Right ventricle myocardium inferior (tissue), 1 donor: ENCODE measurements at places on chromosomes 7 and 10.

DNA sequence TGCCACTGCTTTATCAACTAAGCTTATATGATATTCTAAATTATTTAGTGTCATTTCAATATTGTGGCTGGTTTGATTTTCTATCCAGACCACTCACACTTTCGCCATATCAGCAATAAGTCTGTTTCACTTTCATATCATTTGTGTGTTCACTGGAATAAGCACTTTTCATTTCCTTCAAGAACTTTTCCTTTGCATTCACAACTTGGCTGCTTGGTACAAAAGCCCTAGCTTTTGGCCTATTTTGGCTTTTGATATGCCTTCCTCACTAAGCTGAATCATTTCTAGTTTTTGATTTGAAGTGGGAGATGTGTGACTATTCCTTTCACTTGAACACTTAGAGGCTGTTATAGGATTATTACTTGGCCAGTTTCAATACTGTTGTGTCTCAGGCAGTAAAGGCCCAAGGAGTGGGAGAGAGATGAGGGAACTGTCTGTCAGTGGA is 120.9 kb upstream of the NAMPT start:
- no peak for DNase-seq

DNA sequence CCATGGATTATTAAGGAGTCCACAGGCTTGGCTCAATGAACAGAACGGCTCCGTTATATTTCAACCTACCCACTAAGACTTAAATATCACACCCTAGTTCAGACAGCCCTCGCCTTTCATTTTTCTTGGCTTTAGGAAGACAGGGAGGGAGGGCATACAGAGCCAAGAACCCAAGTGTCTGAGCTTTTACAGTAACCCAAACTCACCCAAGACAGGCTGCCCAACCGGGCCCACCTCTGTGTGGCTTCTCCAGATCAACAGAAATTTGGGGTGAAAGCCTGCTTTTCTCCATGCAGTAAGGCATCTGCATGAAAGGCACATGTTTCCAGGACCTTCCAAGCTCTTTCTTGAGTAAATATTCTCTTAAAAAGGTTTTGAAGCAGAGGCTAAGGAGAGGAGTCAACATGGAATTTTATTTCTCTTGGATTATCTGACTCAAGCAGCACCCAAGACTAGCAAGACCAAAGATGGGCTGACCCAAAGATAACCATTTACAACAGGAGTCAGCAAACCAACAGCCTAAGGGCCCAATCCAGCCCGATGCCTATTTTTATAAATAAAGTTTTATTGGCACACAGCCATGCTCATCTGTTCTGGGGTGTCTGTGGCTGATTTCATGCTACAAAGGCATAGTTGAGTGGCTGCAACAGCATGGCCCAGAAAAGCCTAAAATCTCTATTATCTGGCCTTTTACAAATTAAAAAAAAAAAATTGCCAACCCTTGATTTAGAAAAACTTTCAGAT is 90.1 kb downstream of the KCNMA1 start:
- DNase-seq, result no peak

GRCh38 chr7:124059375-124059774 is 26.5 kb upstream of the TMEM229A start:
- DNase-seq, result no peak

GRCh38 chr7:106448346-106448991 is 163.7 kb upstream of the NAMPT start:
- DNase-seq, result no peak

GRCh38 chr7:81684514-81685269 is 85.2 kb downstream of the HGF start:
- peak; percentile 90 for DNase-seq

- no peak for DNase-seq
Measured at GRCh38 chr10:52215745-52216361, 98.2 kb upstream of the DKK1 start.

- no peak for DNase-seq
Measured at GRCh38 chr7:53002389-53002788, 33.0 kb upstream of the POM121L12 start.

DNA sequence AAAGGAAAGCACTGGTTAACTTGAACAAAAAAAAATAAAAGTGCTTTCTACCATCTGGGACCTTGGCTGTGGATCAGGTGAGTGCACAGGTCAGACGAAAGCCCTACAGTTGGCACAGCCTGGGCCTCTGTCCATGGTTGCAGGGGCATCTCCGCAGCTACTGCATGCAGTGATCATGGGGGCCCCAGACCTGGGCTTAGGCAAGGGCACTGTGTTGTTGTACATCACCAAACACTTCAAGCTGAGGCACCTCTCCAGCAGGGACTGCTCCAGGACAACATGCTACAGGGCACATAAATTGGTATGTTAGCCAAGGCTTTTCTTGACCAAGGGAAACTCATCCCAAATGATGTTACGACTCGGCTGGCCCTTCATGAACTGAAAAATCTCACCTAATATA is 23.5 kb downstream of the KLHL7 start:
- no peak for DNase-seq

DNA sequence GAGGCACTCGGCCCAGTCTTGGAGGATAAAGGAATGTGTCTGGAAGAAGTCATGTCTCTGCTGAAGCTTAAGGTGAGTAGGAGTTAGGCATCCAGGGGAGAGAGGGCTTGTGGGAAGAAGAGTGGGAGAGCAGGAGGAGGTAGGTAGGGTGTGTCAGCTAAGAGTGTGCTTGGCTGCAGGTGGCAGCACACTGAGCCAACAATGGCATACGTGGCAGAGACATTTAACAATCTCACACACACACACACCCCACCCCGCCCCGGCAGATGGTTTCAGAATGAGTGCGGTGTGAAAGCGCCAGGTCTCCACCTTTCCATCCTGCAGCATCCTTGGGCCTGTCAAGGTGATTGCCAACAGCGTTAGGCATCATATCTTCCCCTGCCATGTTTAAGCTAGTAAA is 11.2 kb upstream of the ARPC1A start:
- no peak for DNase-seq

DNA sequence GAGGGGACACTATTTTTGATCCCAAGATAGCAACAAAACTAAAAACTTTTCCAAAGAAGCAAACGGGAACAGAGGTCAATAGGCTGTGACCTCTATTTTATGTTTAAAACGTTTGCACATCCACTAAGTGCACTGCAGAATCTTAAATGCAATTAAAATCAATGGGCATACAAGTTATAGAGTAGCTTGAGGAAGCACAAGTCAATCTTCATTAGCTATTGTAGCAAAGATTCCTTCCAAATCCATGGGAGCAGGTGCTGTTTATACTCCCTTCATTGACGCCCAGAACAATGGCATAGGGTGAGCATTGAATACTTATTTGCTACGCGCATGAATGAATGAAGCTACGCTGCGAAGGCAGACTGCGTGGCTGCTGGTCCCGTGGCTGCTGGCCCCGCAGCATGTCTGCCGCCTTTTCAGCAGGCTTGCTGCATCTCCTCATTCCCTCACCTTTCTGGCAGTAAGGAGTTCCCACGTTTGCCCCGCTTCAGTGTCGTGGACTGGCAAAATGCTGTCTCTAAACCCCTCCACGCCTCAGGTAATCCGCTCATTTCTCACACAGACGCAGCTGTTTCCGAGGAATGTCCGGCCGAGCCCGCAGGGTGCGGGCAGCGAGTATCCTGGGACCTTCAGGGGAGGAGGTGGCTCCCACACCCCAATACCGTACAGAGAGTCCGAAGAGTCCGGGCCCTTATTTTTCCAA is 754 bp upstream of the PHYHIPL start:
- no peak for DNase-seq

GRCh38 chr7:116994611-116995010 is 41.3 kb downstream of the ST7 start:
- DNase-seq, result no peak

GRCh38 chr7:155490697-155491628 is 33.0 kb downstream of the EN2 start:
- DNase-seq, result peak; percentile 83

- DNase-seq, result no peak
Measured at GRCh38 chr7:148688526-148688925, 10.2 kb upstream of the CUL1 start.

GRCh38 chr10:103429647-103430046 is 22.5 kb downstream of the CALHM2 start:
- no peak for DNase-seq

DNA sequence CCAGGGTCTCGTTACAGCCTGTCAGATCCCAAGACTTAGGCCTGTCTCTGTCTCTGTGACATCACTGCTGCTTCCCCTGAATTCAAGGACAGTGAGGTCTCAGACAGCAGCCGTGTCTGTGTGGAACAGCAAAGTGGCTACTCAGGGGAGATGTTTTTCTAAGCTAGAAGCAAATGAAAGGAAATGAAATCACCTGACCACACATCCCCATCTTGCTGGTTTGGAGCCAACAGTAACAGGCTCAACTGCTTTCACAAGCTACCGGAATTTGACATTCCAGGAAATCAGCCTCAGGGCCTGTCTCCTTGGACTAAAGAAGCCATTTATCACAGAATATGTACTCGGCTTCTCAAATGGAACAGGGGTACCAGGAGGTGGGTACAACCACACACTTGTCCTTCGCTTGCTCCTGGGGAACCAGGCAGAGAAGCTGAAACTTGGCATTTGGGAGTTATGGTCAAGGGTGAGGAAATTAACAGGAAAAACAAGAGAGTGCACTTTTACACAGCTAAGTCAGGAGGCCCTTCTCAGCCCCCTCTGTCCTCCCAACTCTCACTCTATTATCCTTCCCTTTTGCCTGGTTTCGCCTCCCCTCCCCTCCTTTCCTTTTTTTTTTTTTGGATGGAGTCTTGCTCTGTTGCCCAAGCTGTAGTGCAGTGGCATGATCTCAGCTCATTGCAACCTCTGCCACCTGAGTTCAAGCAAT is 73.2 kb downstream of the SPDYE5 start:
- DNase-seq, result no peak

DNA sequence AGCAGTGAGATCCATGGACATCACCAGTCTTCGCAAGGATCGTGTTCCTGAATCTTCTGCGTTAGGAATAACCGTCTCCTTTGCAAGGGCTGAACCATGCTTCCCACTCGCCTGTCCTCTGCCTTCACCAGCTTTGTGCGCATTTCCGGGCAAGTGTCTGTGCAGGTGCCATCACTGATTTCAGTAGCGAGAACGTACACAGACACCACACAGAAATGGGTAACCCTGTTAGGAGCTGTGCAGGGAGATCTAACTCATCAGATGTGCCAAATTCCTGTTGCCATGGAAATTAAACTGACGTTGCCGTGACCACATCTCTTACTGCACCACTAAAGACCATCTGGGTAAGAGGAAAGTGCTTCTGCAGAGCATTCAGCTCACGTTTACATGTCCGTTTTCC is 146.3 kb downstream of the DIP2C start:
- DNase-seq, result no peak

GRCh38 chr7:25852211-25852938 is 299.6 kb upstream of the NFE2L3 start:
- DNase-seq, result peak; percentile 56

GRCh38 chr10:68992636-68993440 is 4.2 kb downstream of the KIFBP start:
- DNase-seq, result no peak

GRCh38 chr10:85548034-85548433 is 818.6 kb downstream of the GRID1 start:
- DNase-seq, result no peak

DNA sequence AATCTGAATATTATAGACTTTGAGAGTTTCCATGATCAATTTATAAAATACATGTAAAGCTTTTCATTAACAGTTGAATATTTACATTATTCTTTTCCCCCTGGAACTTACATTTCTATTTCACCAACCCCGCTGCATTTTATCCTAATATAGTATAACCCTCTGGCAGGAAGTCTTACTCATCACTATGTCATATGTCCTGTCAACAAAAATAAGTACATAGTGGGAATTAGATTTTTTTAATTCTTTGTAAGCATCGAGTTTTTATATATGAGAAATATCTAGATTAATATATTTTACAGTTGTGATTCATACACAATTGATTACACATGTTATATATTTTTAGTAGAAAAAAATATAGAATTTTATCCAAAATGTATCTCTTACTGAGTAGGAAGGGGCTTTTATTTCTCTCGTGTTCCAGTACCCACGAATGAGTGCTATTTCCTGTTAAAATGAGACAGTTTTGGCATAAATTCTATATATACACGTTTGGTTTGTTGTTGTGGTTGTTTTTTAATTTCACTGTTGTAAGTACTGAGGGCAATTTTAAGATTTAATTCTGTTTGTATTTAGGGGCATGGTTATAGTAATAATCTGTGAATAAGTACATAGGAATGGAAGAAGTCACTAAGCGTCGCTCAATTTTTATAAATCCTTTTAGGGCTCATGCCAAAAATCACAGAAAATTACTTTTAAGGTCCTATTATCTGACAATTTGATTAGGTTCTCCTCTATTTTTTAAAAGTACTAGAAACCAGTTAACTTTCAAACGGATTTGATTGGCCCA is 87.1 kb downstream of the HECW1 start:
- DNase-seq, result no peak

DNA sequence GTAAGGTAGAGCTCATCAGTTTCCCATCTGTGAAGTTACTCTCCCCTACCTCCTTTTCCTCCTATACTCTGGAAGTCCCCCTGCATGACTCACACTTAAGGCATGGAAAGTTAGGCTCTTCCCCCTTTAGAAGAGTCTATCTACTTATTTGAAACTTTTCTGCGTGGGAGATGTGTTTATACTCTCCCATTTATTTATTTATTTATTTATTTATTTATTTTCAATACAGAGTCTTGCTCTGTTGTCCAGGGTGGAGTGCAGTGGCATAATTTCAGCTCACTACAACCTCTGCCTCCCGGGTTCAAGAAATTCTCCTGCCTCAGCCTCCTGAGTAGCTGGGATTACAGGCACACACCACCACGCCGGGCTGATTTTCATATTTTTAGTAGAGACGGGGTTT is 107.5 kb upstream of the JCAD start:
- DNase-seq, result no peak

DNA sequence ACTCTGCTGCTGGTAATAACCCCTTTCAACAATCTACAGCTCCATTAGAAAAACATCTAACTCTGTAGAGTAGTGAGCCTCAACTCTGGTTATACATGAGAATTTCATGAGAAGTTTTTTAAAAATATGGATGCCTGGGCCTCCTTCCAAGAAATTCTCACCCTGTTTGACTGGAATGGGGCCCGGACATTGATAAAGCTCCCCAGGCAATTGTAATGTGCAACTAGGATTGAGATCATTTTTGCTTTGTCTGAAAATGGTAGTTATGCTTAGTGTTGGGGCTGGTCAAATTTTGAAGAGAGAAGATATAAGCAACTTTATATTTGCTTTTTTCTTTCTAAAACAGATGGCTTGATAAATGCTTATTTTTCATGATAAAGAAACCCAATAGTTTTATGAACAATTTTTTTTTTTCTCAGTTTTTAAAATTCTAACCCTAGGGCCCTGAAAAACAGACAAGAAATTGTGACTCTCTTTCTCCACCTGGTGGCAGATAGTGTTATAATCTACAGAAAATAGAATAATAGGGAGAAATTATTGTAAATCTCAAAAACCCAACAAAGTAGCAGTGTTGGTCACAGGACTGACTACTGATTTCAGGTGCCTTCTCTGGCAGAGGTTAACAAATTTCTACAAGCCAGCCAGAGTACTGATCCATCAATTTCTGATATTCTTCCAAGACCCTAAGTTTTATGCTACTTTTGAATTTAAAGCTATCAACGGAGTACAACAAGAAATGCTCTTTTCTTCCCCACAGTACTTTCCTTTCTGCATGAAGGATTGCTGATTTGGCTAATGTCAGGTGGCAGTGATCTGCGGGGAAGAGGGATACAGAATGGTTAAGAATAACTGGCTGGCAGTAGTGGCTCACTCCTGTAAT is 174.8 kb downstream of the DKK1 start:
- no peak for DNase-seq
